Adipose tissue (tissue), 3 donors: ENCODE measurements at places on chromosomes 7 and 10. TPM values are rescaled to one million over a fixed set of nuclear protein-coding genes. Genes with fewer than 3 reads are reported as not detected.

The UNCX gene
- polyA plus RNA-seq = not detected

The CCDC172 gene
- polyA plus RNA-seq = not detected

The EPC1 gene
- polyA plus RNA-seq = 18.4 TPM

The PFKP gene
- polyA plus RNA-seq = 21.0 TPM

The INMT gene
- 2.1 TPM for polyA plus RNA-seq
